Activated effector memory CD4-positive, alpha-beta T cell treated with Interleukin-2 at 50 U/mL for 16 hours (primary cell): ENCODE measurements at places on chromosomes 2 and 18.

DNA sequence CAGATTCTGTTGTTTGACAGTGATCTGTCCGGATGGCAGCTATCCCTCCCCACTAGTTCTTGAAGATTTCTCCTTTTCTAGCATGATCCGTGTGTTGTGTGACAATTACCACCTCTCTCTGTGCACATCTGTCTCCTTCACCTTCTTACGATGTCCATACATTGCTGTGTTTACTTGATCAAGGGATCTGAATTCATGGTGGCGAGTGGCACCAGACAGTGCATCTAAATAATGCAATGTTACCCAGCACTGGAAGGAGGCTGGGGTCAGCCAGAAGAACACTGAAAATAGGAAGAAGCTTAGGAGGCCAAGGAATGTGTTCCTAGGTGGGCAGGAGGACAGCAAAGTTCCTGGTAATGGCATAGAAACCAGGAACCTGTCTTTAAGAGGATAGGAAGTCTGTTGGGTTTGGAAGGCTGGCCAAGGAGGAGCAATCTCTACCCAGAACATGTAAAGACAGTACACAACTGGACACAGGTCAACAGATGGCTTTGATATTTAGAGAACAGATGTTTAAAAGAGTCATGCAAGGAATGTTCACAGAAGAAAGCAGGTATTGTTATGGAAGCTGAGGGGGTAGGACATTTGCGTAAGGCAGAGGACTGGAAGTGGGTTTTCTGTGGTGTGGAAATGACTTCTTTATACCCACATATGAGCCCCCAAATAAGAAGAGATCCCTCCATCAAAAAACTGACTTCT lies 126.4 kb downstream of the HRH4 start:
- no peak for DNase-seq

- DNase-seq = no peak
Measured at GRCh38 chr2:205367331-205367935, 314.9 kb upstream of the NRP2 start.

DNA sequence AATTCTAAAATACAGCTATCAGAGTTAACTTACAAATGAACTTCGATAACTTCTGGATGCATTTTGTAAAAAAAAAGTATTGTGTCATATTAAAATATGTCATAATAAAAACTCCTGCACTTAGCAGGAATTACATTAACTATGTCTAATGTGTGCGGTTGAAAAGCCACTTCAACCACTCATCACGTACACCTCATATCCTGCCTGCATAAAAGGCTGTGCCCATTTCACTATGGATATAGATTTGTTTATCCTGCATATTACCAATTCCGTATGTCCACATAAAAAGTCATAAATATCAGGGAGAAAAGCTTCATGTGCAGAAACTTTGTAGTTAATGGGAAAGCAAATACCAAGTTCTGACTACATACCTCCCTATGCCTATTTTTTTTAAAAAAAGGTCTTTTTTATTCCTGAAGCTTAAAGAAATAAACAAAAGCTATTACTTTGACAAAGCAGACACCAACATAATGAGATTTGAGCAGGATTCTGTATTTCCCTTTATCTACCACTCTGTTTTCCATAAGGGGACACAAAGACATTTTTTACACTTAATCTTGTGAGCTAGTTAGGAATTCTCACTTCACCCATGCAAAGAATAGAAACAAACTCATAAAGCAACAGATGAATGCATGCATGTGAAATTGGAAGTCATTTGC lies 96.1 kb downstream of the PPP1R1C start:
- no peak for DNase-seq

GRCh38 chr2:147150241-147150635 lies 694.6 kb upstream of the ACVR2A start:
- no peak for DNase-seq

GRCh38 chr2:218799990-218800389 lies 18.0 kb downstream of the CYP27A1 start:
- no peak for DNase-seq

DNA sequence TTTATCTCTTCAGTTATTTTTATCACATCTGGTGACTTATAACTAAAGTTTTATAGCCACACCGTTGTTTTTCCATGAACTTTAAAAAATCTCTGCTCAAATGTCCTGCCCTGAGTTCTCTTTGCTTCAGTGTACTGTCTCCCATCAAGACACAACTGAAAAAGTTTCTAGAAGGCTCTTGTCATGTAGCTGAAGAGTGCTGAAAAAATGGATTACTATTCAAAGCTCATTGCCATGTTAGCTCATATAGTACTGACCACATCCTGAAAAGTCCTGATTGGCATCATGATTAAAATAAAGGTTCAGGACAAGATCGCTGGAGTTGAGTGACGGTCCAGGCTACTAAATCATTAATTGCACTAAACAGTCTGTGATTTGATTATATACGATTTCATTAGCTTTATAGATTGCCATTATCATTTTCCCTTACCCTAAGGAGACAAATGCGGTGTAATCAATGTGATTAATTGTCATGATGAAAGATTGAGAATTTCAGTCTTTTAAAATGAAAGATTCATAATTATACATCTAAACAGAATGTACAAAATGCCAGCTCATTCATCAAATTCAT lies 62.2 kb downstream of the MFSD6 start:
- DNase-seq = no peak

GRCh38 chr2:58194458-58194857 lies 46.7 kb downstream of the FANCL start:
- DNase-seq = no peak

- DNase-seq = no peak
Measured at GRCh38 chr2:196181484-196181883, 10.1 kb upstream of the STK17B start.

GRCh38 chr2:32719430-32719829 lies 91.6 kb downstream of the TTC27 start:
- DNase-seq = no peak

DNA sequence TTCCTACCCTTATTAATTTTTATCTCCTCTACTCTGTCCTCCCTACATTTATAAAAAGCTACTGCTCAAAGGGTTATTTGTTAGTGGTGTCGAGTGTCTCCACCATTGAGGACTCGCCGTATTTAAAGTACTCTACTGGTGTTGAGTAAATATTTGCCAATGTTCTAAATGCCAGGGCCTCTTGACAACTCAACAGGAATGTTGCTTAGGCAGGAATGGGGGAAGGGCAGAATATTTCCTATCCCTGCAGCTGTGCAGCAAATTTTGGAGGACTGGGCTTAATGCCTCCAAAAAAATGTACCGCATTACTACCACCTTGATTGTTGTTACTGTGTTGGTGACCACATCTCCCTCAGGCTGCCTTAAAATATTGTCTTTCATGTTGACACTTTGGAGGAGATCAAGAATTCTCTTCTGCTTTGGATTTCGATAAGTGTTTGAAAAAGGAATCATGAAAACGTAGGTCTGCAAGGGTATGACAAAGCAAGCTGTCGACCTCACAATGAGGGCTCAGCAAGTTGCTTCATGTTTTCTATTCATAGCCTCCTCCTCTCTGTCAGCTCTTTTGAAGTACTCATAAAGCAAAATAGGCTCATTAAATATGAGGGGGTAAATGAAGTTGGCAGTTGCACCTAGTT lies 84.3 kb downstream of the EFEMP1 start:
- DNase-seq = no peak

DNA sequence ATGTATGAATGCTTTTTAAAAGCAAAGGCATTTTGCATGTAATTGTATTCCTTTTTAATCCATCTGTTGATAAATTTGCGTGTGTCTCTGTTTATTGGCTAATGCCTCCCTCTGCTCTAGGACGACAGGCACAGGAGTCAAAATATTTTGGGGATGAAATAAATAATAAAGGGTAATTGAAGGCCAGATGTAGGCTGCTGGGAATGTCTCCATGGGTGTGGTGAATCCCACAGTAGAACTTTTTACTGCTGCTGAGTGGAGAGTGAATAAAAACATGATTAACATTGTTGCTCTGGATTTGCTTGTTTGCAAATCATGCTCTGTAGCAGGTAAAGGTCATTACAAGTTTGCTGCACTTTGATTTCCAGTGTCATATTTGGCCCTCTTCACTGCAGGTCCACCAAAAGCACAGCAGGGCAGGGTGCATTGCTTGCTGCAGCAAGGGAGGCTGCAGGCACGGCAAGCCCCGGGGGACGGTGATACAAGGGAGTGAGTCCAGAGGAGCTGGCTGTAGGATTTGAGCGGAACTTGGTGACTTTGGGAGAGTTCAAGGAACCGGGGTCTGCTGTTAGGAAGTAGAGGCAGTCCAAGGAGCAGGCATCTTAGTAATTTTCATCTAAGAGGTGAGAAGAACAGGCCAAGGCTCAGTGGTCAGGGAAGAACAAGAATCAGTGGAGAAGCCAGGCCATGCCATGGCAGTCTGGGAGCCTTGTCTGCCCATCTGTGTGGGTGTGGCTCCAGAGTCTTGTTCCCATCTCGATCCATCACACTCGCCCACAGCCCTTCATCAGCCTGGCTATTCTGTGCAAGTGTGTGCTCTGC lies 201.5 kb upstream of the RAB6C start:
- DNase-seq = no peak

- DNase-seq = no peak
Measured at GRCh38 chr2:12119841-12120240, 373.4 kb downstream of the LPIN1 start.

GRCh38 chr2:228378233-228378632 lies 196.7 kb upstream of the SPHKAP start:
- no peak for DNase-seq

DNA sequence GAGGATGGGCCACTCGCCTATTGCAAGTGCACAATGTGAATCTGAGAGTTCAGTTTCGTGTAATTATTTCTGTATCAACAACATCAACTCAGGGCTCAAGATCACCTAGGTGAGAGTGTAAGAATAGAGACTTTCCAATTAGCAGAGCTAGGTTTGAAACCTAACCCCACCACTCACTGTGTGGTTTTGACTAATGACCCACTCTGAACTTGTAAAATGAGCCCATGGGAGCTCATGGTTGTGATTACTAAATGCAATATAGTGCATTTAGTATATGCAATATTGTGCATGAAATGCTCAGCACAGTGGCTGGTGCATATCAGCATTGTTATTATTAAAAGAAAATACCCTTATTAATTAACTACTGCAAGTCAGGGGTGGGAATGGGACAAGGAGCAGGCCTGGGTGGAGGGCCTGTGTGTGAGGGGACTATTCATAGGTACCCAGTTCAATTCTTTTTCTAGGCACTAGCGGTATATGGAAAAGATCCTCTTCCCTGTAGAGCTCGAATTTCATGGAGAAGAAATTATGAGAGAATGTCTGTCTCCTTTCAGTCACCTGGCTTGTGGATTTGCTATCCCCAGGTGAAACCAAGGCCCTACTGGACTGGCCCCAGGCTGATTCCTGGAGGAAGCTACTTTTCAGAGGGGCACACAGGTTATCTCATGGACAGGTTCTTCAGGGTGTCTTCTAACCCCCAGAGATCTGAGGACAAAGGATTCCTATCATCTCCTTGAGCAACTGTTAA lies 169.5 kb downstream of the GFPT1 start:
- no peak for DNase-seq

DNA sequence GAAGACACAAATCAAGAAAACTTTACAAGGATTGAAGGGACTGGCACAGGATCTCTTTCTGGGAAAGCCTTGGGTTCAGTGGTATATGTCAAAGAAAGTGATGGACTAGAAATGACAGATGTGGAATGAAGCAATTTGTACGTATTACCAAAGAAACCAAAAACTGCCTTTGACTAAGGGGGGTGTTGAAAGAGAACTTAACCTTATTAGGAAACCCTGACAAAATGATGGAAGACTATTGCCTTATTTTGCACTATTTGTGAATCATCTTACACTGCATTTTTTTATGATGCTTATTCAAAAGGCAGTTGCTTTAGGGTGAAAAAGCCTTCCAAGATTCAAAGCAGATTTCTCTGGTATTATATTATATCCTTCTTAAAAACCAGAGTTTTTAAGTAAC lies 4.0 kb downstream of the TSGA10 start:
- no peak for DNase-seq

- DNase-seq = no peak
Measured at GRCh38 chr2:149009576-149010461, 28.7 kb upstream of the LYPD6B start.

DNA sequence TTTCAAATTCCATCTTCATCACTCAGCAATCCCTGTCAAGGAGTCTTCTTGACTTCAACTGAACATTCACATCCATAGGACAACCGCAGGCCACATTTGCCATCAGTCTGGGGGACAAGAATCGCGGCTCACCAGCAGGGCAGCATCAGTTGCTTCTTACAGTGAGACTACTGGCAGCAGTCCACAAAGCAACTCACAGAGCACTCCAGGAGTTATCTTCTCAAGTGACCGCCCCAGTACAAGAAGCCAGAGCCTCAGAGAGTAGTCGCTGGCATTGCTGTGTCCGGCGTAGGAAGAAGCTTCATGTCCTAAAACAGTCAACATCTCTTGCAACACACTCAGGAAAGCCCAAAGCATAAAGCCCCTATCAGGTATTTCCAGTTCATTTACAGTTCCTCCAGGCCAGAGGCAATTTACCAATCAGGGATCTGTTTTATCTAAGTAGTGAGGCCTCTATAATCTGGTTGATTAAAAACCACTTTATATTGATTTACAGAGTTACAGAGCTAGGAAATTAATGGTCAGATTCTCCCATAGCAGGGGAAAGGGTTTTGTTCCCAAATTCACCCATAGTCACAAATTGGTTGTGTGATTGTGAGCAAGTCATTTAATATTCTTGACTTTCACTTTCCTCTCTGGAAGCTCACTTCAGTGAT lies 177.3 kb downstream of the NBAS start:
- DNase-seq = no peak

- DNase-seq = no peak
Measured at GRCh38 chr18:58624011-58624410, 4.9 kb downstream of the ALPK2 start.

GRCh38 chr2:176614049-176614448 lies 344.8 kb downstream of the MTX2 start:
- DNase-seq = no peak

- DNase-seq = no peak
Measured at GRCh38 chr2:145654746-145655145, 1134.8 kb upstream of the ZEB2 start.

DNA sequence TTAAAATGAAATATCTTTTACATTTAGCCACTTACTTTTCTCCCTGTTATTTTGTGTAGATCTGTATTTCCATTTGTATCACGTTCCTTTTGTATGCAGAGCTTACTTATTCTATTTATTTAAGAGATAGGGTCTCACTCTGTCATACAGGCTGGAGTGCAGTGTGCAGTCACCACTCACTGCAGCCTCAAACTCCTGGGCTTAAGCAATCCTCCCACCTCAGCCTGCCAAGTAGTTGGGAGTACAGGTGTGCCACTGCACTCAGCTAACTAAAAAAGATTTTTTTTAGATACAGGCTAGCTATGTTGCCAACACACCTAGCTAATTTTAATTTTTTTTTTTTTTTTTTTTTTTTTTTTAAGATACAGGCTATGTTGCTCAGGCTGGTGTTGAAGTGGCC lies 10.9 kb downstream of the PTPN18 start:
- DNase-seq = no peak
